ENCODE measurements at places on chromosomes 13 and 19. TPM values are rescaled to one million over a fixed set of nuclear protein-coding genes. Genes with fewer than 3 reads are reported as not detected.

Gene CELF5
- total RNA-seq: not detected

Gene GSX1
- total RNA-seq: not detected

Gene ZFR2
- not detected for total RNA-seq

Gene METTL21C
- not detected for total RNA-seq

Gene COMMD6
- 28.1 TPM for total RNA-seq

Gene PCDH20
- not detected for total RNA-seq

Gene SPACA4
- not detected for total RNA-seq

Gene CLDN10
- total RNA-seq: not detected

Gene ADGRE1
- not detected for total RNA-seq

Gene NLRP4
- total RNA-seq: not detected

Gene BORCS8
- total RNA-seq: 16.7 TPM

Gene DHRS12
- 5.0 TPM for total RNA-seq

Gene SMIM17
- 0.38 TPM for total RNA-seq

Gene PPP1R13L
- 24.8 TPM for total RNA-seq

Gene ZNF433
- total RNA-seq: 1.8 TPM

Gene SHISA7
- total RNA-seq: not detected

Gene ZNF549
- total RNA-seq: 4.6 TPM

Gene NRTN
- not detected for total RNA-seq

Gene GPALPP1
- 31.6 TPM for total RNA-seq

Gene PTH2
- total RNA-seq: not detected

Gene CYP4F11
- not detected for total RNA-seq

Gene RGS9BP
- 0.33 TPM for total RNA-seq

Gene FUT1
- 6.5 TPM for total RNA-seq

Gene NALCN
- total RNA-seq: 8.5 TPM

Gene LRFN3
- 9.6 TPM for total RNA-seq

Gene PSMD8
- total RNA-seq: 353 TPM

Gene TNFSF9
- 1.1 TPM for total RNA-seq

Gene PBX4
- total RNA-seq: not detected

Gene NLRP11
- under 0.01 TPM for total RNA-seq

Gene KLK6
- not detected for total RNA-seq

Gene BCKDHA
- 29.0 TPM for total RNA-seq

Gene VSTM1
- not detected for total RNA-seq
